ELR (cell line): ENCODE measurements at places on chromosomes 6 and 20.

DNA sequence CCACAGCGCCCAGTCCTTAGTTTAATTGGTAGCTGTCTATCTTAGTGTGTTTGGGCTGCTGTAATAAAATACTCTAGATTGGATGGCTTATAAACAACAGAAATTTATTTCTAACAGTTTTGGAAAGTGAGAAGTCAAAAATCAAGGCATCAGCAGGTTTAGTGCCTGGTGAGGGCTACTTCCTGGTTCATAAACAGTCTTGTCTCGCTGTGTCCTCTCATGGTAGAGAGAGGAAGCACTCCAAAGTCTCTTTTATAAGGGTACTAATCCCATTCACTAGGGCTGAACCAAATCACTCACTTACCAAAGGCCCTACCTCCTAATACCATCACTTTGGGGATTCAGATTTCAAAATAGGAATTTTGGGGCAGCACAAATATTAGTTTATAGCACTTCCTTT lies 336.9 kb upstream of the RSPO3 start:
- DNase-seq: no peak

DNA sequence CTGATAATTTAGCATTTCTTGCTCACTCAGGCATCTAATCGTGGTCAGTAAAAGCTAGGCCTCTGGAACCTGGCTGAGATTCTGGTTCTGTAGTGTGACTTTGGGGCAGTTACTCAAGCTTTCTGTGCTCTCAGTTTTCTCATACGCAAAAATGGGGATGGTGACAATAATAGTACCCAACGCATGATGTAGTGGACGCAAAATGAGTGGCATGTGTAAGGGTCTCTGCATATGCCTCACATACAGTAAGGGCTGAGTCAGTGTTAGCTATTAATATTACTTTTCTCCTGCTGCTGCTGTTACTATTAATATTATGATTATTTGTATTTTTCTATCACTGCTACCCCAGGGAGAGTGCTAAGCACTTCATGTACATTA lies 686 bp downstream of the GINS1 start:
- peak; percentile 23 for DNase-seq

GRCh38 chr6:18507561-18507960 lies 120.4 kb downstream of the RNF144B start:
- no peak for DNase-seq

DNA sequence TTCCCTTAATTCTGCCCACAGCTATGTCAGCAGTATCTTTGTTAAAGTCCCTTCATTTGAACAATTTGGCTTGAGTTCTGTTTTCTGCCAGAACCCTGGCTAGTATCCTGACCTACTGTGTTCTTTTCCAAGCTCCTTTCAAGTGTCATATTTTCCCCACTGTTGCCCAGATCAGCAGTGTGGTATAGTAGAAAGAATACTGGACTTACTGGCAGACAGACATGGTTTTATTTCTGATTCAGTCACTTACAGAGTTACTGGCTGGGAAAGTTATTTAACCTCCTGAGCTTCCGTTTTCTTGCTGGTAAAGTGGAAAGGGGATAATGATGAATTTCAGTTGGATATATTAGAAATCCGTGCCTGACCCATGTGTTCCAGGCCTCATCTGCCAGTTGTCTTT lies 39.8 kb upstream of the RAB23 start:
- no peak for DNase-seq

DNA sequence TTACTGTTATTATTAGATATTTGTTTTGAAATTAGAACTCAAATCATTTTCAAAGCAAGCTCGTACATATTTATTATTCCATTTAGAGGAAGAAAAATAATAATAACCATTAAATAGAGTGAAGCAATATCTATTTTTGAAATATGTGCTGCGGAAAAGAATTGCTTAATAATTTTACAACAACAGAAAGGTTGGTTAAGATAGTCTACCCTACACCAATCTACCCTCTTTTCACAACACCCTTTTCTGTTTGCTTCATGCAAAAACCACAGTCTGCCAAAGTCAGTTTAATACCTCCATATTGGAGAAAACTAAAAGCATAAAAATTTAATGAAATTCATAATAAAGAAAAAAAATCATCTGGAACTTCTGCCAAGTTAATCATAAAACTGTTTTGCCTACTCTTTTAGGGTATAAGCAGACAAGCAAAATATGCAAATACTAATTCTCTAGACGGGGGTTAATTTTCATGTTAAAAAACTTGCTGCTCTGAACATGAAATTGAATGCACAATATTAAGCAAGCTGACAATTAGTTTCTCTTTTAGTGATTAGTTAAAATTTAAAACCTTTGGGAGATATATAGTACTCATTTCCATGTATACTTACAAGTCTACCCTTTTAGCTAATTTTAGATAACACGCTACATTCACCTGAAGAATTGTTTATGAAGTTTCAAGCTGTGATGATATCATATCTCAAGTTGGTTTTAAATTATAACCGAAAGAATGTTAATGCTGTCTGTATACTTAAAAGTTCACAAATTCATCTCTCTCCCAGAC lies 100.2 kb downstream of the AHI1 start:
- no peak for DNase-seq

GRCh38 chr20:50331469-50332363 lies 141.1 kb downstream of the CEBPB start:
- DNase-seq: no peak

GRCh38 chr6:14573267-14573666 lies 455.7 kb downstream of the CD83 start:
- no peak for DNase-seq

GRCh38 chr6:106807947-106808611 lies 166.4 kb downstream of the CD24 start:
- no peak for DNase-seq

- DNase-seq: no peak
Observed at GRCh38 chr6:153099636-153100035, 31.4 kb downstream of the RGS17 start.

- DNase-seq: no peak
Observed at GRCh38 chr6:5132731-5133130, 47.6 kb downstream of the PPP1R3G start.

- peak; percentile 19 for DNase-seq
Observed at GRCh38 chr20:3483784-3484183, 13.0 kb downstream of the ATRN start.

- DNase-seq: peak; percentile 65
Observed at GRCh38 chr6:144340541-144341371, 55.6 kb downstream of the UTRN start.

DNA sequence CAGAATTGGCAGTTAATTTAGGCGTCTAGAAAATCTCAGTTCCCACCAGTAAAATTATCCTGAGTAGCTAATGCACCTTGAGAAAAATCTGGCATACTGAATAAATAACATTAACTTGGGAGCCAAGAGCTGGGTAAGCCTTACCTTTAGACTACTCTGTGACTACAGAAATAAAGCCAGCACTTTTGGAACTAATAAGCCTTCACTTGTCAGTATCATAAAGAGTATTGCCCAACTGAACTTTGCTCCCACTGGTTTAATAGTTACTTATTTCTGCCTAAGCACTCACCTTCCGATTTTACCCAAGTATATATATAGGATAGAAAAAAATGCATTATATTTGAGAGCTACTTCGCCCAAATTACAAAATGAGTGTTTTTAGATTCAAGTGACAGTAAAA lies 10.7 kb downstream of the FAM8A1 start:
- no peak for DNase-seq

- DNase-seq: no peak
Observed at GRCh38 chr6:41600499-41601247, 37.6 kb upstream of the MDFI start.
